Stomach (tissue), 19 donors: ENCODE measurements at places on chromosomes 3 and 15. TPM values are rescaled to one million over a fixed set of nuclear protein-coding genes. Genes with fewer than 3 reads are reported as not detected.

THPO gene
- total RNA-seq = not detected

TMCC1 gene
- 26.6 TPM for total RNA-seq

EFCAB12 gene
- total RNA-seq = 4.0 TPM

TRH gene
- not detected for total RNA-seq

DNA sequence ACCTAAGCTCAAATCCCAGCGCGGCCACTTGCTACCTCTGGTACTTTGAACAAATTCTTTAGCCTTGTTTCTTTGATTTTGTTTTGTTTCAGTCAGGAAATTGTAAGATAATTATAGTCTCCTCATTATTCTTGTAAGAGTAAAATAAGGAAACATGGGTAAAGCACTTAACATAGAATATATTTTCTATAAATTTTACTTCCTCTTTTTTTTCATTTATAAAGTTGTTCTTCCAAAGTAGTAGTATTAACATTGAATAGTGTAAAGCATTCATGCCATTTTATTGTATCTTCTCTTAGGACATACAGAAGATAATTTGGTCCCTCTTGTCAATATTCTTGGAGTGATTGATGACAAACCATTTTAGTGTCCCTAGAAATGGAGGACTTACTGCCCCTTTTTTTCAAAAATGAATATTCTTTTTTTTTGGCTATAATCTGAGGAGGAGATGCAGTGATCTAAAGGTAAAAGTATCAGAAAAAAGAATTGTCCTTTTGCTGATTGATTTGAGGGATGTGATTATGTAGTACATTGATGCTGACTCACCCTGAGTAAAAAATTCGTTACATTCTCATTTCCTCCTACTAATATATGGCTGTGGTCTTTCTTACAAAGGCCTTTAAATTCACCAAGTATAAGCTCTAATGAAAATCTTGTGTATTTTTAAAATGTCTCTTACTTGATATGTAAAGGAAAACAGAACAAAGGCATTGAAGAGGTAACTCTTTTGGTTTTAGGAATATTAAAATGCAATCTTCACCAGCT is 51.0 kb downstream of the ALCAM start:
- no peak for DNase-seq
- H3K4me3 ChIP-seq = no peak overlapping the region
- no peak overlapping the region for H3K27ac ChIP-seq

- DNase-seq = no peak
- peaks cover 100% of the 10 kb centered on the region for H3K27me3 ChIP-seq
- H3K4me3 ChIP-seq = peak overlapping the region; percentile 34
- no peaks in the 10 kb centered on the region for H3K36me3 ChIP-seq
Measured at GRCh38 chr3:137763594-137763938, 549 bp upstream of the SOX14 start.

DNA sequence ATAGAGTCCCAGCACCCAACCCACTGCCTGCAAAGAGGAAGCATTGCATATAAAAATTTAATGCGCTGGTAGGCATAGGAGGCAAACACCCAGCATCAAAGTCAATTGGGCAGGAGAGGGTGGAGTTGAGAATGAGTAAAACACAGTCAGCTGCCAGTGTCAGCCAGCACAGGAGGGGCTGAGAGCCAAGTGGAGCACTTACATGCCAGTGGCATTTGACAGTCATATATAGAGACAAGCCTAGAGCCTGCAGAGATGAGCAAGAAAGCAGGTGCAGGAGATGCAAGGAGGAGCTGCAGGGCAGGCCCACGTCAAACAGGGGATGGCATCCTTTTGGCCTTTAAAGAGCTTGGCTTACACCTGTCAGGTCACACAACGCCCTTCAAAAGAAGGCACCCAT is 27.6 kb upstream of the ZFAND6 start:
- H3K27ac ChIP-seq = no peak overlapping the region
- no peak for DNase-seq
- H3K4me1 ChIP-seq = peaks cover 8% of the 10 kb centered on the region
- H3K36me3 ChIP-seq = no peaks in the 10 kb centered on the region
- H3K27me3 ChIP-seq = no peaks in the 10 kb centered on the region
- H3K4me3 ChIP-seq = no peak overlapping the region

GRCh38 chr3:122014741-122015140 is 7.3 kb downstream of the ILDR1 start:
- H3K27ac ChIP-seq = no peak overlapping the region
- no peak overlapping the region for H3K4me3 ChIP-seq
- DNase-seq = no peak
- H3K36me3 ChIP-seq = no peaks in the 10 kb centered on the region

- H3K27me3 ChIP-seq = no peaks in the 10 kb centered on the region
- no peak overlapping the region for H3K4me3 ChIP-seq
- no peak for DNase-seq
- H3K36me3 ChIP-seq = no peaks in the 10 kb centered on the region
- no peak overlapping the region for H3K27ac ChIP-seq
- H3K4me1 ChIP-seq = peaks cover 15% of the 10 kb centered on the region
Measured at GRCh38 chr15:55990516-55990915, 2.9 kb downstream of the NEDD4 start.

- no peak overlapping the region for H3K4me3 ChIP-seq
- no peaks in the 10 kb centered on the region for H3K4me1 ChIP-seq
- no peaks in the 10 kb centered on the region for H3K36me3 ChIP-seq
- no peak for DNase-seq
Measured at GRCh38 chr3:87109465-87109864, 117.6 kb upstream of the CHMP2B start.

- no peaks in the 10 kb centered on the region for H3K27me3 ChIP-seq
- no peak for DNase-seq
- no peak overlapping the region for H3K27ac ChIP-seq
- H3K4me1 ChIP-seq = no peaks in the 10 kb centered on the region
- no peak overlapping the region for H3K4me3 ChIP-seq
Measured at GRCh38 chr3:187122261-187122660, 17.0 kb downstream of the RPL39L start.
